ENCODE measurements at places on chromosomes 12 and 14. TPM values are rescaled to one million over a fixed set of nuclear protein-coding genes. Genes with fewer than 3 reads are reported as not detected.

IGFBP6 gene
- 240 TPM for total RNA-seq

REP15 gene
- 0.49 TPM for total RNA-seq

RGS6 gene
- total RNA-seq, result not detected

ACRBP gene
- total RNA-seq, result 0.21 TPM

Measured in A549 treated with DMSO at 1 μM for 4 hours (cell line).